OCI-LY7 (cell line): ENCODE measurements at places on chromosomes 13 and 19. TPM values are rescaled to one million over a fixed set of nuclear protein-coding genes. Genes with fewer than 3 reads are reported as not detected.

DACH1 gene
- total RNA-seq = not detected in 2 replicates

DNA sequence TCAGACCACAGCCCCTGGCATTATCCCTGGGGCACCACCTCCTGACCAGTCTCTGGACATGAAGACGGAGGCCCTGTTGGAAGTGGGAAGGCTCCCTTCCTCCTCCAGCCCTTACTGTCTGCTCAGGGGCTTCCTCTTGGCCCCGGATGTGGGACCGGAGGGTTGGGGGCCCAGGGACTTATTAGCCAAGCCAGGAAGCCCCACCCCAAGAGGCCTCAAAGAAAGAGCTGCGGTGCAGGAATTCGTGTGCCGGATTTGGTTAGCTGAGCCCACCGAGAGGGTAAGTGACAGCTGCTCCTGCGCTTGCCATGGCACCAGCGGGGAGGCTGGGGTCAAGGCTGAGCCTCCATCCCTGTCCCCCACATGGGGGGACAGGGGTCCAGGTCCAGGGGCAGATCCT lies at the start of gene RETN:
TSS of gene RETN (plus strand) at position 208 of the 400 bp plus-strand sequence. CDS start 278 bp downstream, outside the sequence.
- DNase-seq = no peak

DNA sequence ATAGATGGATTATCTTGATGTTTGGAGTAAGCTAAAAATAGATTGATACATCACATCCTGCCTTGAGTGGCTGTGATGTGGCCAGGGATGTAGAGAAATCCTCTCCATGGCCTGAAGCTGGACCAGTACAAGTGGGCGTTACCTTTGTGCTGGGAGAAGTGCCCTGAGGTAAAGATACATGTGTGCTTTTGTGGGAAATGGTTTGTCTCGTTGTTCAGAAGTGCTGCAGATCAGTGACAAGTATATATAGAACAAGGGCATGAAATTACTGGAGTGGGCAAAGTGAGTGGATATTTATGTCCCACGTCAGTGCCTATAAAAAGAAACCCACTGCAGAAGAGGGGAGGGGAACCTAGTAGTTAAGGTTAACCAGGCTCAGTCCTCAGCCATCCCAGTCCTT lies 12.2 kb upstream of the ZNF304 start:
- DNase-seq = no peak

DNA sequence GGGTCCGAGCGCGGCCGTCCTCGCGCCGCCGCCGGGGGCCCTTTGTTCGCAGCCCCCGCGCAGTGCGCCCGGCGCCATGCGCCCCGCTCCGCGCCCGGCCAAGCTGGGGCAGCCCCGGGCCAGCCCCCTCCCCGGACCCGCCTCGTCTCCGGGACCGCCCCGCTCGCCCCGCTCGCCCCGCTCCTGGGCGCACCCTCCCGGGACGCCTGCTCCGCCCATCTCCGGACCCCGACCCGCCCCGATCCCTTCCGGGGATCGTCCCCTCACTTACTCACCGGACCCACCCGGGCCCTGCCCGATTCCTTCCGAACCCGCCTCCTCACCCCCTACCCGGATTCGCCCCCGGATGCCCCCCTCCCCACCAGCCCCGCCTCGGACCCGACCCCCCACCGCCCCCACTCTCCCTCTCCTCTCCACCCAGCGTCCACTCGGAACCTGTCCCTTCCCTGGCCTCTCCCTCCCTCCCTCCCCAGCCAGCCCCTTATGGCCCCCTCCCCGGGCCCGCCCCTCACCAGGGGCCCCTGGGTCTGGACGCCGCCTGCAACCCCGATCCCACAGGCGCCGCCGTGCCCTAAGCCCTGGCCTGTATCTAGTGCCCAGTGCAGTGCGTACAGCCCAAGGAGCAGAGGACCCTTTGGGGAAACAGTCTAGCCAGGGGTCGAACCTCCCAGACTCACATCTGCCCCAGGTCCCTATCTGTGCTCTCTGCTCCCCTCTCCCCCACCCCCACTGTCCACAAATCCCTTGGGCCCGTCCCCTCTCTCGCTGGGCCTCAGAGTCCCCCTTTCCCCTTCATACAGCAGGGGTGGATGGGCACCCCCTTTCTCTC lies at the start of gene CPAMD8:
TSS of gene CPAMD8 (minus strand) at position 105 of the 829 bp plus-strand sequence. CDS start 168 bp downstream, outside the sequence.
- no peak for DNase-seq

C1QTNF9 gene
- not detected in 2 replicates for total RNA-seq

DNA sequence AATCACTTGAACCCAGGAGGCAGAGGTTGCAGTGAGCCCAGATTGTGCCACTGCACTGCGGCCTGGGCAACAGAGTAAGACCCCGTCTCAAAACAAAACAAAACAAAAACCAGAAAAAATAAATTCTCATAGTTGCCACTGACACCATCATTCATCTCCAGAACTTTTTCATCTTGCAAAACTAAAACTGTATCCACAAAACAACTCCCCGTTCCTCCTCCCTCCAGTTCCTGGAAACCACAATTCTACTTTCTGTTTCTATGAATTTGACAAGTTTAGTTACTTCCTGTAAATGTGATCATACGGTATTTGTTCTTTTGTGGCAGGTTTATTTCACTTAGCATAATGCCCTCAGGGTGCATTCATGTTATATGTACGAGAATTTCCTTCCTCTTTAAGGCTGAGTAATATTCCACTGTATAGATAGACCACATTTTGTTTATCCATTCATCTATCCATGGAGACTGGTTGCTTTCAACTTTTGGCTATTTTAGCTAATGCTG lies 13.2 kb upstream of the ADGRE5 start:
- DNase-seq = peak; percentile 34

LILRA1 gene
- not detected in 2 replicates for total RNA-seq

TICAM1 gene
- total RNA-seq = 26.7 and 28.9 TPM in 2 replicates

DNA sequence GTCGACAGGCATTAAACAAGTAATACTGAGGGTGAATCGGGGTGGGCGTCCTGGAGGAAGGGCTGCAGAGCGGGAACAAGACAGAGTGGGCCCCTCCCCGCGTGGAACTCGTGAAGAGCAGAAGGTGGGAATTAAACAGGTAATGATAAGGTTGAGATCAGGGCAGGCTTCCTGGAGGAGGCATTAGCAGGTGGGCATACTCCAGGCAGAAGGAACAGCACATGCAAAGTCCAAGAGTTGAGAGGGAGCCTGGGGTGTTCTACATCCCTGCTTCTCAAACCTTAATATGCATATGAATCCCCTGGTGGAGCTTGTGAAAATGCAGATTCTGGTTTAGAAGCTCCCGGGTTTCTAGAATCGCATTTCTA lies 23.3 kb downstream of the SLC8A2 start:
- no peak for DNase-seq

DNA sequence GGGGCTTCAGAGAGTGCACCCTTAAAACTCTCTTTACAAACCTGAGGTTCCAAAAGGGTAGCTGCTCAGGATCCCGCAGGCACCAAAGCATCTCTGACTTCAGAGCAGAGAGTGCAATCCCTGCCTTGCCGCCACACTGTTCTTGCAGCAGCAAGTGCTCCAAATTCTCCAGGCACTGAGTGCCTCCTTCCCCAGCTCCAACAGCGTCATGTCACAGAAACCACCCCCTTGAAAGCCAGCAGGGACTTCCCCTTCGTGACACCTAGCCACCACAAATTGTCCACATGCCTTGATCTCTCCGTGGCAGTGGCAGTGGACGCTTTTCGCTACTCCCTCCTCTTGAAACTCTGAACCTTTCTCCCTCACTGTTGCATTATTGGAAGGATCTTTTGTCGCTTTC lies 39.9 kb downstream of the MBNL2 start:
- DNase-seq = no peak

LIN37 gene
- total RNA-seq = 11.7 and 20.0 TPM in 2 replicates

DNA sequence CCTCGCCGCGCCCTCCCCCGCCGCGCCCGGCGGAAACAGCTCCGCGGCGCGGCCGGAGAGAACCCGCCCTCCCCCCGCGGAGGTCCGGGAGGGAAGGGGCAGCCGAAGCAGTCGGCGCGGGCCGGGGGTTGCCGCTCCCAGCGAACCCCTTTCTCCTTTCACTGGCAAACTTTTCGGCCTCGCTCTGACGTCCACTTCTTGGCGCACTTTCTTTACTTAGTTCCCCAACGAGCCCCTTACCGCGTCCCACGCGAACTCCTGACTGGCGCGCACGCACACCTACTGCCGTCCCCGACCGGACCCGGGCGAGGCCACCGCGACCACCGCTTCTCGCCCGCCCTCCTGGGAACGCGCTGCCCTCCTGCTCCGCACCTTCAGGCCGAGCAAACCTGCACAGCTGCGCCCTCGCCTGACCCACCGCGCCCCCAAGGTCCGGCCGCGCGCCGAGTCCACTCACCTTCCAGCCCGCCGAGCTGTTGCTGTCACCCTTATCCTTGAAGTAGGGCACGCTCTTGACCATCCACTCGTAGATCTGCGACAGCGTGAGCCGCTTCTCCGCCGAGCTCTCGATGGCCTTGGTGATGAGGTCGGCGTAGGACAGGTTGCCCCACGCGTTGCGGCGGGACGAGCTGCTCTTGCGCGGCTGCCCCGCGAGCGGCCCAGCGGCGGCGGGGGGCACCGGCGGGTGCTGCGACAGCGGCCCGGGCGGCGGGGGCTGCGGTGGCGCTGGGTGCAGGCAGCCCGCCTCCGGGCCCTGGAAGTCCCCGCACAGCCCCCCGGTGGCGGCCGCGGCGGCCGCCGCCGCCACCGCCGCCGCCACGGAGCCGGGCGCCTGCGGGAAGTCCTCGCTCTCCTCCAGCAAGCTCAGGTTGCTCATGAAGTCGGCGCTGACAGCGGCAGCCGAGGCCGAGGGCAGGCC lies 1.1 kb downstream of the FOXO1 start:
- peak; percentile 68 for DNase-seq

NPHS1 gene
- total RNA-seq = not detected in 2 replicates

ZNF99 gene
- not detected in 2 replicates for total RNA-seq

GRCh38 chr19:46546194-46546896 lies 50.7 kb upstream of the PNMA8B start:
- DNase-seq = peak; percentile 29

PLK5 gene
- total RNA-seq = 0.17 and 0.26 TPM in 2 replicates

DNA sequence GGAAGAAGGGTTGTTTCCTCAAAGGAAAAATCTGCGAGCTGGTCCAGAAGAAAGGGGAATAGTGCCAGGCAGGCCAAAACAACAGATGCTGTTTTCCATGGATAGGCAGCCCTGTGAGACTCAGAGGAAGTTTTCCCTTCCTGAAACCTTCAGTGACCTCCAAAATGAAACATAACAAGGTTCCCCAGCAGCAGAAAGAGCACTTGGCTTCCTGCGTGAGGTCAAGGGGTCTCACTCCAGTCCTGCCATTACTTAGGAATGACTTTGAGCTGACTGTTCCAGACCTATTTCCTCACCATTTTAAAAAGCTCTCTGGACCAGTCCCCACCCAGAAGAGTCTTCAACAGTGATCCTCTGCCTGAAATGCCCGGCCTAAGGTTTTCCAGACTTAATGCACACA lies 104.6 kb upstream of the IPO5 start:
- DNase-seq = no peak

KLK3 gene
- total RNA-seq = not detected in 2 replicates

KLK11 gene
- not detected in 2 replicates for total RNA-seq
